ENCODE measurements at places on chromosomes 2 and 18. TPM values are rescaled to one million over a fixed set of nuclear protein-coding genes. Genes with fewer than 3 reads are reported as not detected.

DNA sequence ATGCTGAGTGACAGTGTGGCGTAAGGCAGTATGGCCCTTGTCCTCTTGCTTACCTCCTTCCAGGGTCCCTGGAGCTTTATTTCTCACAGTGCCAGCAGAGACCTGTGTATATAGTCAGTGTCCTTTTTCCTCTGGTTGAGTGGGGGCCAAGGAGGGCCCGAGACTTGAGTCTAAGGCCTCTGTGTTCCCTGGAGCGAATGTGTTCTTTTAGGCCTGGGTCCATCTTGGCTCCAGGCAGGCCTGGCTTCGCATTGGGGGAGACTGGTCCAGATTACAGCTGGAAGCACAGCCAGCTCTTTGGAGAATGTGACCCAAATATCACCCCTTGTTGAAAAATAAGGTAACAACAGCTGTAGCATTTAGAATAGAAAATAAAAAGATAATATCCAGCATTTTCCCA lies 5.0 kb downstream of the VAMP5 start:
- DNase-seq = peak; percentile 69

- no peak for DNase-seq
These were observed 56.2 kb upstream of the DYNC1I2 start for GRCh38 chr2:171630812-171631626.

DNA sequence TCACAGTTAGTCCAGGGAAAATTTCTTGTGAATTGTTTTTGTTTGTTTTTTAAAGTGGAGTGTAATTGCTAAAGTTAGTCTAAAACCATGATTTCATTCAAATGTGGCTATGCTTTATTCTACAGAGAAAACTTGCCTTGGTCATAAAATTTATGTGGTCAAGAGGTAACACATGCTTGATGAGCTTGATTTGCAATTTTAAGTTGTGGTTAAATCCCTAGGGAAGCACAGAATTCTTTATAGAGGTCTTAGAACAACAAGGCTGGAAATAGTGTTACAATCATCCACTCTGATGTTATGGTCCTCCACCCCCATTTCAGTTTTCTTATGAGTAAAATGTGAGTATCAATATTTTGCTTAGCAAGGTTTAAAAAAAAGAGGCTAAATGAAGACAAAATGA lies 359.6 kb downstream of the NRXN1 start:
- no peak for DNase-seq

ADRA2B gene
- total RNA-seq = 2.6 TPM

DNA sequence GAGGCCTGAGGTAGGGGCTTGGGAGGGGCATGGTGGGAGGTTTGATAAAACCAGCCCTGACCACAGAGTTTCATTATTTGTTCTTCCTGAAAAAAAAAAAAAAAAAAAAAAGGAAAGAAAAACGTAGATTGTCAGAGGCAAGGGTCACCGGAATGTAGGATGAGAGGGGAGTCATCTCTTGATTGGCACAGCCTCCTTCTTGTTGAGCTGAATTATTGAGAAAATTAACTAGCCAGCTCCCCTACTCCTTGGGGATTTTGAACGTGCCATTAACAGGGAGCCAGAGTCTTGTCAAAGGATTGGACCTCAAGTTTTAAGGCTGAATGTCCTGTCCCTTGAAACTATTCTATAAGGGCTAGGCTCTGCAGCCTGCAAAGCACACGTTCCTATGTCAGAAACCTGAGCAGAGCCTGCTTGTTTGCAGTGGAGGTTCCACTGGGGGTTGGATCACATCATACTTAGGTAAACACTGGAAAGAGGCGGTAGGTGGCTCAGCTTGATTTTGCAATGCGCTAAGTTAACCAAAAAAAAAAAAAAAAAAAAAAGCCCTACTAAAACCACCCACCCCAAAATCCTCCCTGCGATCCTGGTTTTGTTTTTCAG lies 2.3 kb downstream of the INHBB start:
- DNase-seq = no peak

ELOA2 gene
- total RNA-seq = 4.4 TPM

DNA sequence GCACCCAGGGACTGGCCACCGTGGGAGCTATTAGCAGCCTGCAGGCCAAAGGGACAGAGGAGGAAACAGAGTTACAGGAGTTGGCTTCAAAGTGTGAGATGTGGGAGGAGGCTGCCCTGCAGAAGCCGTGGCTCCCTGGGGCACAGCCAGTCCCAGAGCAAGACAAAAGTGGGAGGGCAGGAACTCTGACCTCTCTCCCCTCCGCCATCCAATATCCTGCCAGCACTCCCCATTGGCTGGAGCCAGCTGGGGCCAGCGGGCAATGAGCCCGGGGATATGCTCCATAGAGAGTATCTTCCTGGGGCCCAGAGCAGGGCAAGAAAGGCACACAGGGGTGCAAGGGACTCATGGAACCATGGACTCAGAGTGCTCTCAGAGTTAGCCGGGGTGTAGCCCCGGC lies 143.1 kb downstream of the INHBB start:
- peak; percentile 31 for DNase-seq

- peak; percentile 27 for DNase-seq
These were observed 755 bp upstream of the ATP9B start for GRCh38 chr18:79068341-79068936.

TCF4 gene
- total RNA-seq = 110 TPM

- DNase-seq = no peak
These were observed 74.8 kb downstream of the TXNL1 start for GRCh38 chr18:56563568-56563967.

VWC2L gene
- 1.6 TPM for total RNA-seq

DNA sequence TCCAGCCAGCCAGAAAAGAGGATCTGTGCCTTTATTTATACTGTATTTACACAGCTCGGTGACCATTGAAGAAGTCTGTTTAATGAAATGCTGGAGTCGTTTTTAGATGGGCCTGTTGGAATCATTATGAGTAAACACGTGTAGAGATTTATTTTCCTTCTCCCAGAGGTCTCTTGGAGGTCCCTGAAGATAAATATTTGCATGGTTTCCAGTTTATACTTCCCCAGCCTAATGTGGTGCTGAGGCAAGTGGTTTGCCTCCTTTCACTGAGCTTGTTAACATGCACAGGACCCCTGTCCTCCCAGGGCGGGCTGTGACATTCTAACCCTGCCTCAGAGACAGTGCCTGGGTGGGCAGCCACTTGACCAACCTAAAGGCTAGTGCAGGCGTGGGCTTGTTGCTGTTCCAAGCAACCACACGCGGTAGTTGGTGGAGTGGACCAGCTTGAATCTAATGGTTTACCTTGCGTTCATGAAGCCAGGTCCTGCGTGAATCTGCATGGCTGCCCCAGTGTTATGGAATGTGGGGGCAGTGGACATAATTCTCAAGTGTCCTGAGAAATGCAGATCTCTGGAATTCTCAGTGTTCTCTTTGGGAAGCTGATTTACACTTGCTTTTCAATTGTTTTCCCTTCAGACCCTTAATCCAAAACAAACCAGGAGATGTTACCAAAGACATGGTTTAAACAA lies 130.2 kb upstream of the DLX2 start:
- no peak for DNase-seq

DNA sequence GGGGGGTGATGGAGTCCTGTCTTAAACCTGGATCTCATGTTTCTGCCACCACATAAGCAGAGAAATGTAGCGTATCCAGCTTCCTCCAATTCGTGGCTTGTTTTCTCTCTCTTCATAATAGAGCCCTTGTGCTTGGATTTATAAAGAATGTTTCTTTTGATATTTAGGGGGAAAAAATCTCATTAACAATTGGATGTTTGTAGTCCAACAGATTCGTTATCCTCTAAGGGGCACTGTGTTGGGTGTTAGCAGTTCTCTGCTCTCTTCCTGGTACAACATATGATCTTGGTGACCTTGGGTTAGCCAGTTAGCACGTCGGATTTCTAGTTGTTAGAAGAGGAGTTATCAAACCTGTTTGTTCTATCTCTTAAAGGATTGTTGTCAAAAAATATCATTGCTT lies 127.8 kb downstream of the FMNL2 start:
- DNase-seq = no peak

ITPRID2 gene
- total RNA-seq = 190 TPM

DNA sequence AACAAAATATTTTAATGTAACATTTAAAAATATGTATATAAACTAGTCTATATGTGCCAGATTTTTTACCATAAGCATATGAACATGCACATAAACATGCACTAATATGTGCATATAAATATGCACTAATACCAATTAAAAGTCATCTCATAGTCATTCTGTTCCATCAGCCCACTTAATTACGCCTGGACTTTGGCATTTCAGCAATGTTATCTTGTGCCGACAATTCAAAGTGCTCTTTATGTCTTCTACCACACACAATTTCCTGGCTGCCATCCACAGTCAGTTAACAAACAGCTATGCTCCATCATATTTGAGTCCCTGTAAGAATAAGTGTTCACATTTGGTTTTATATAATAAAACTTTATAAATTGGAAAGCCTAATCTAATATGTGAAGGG lies 92.6 kb upstream of the TSPYL6 start:
- peak; percentile 45 for DNase-seq

DNA sequence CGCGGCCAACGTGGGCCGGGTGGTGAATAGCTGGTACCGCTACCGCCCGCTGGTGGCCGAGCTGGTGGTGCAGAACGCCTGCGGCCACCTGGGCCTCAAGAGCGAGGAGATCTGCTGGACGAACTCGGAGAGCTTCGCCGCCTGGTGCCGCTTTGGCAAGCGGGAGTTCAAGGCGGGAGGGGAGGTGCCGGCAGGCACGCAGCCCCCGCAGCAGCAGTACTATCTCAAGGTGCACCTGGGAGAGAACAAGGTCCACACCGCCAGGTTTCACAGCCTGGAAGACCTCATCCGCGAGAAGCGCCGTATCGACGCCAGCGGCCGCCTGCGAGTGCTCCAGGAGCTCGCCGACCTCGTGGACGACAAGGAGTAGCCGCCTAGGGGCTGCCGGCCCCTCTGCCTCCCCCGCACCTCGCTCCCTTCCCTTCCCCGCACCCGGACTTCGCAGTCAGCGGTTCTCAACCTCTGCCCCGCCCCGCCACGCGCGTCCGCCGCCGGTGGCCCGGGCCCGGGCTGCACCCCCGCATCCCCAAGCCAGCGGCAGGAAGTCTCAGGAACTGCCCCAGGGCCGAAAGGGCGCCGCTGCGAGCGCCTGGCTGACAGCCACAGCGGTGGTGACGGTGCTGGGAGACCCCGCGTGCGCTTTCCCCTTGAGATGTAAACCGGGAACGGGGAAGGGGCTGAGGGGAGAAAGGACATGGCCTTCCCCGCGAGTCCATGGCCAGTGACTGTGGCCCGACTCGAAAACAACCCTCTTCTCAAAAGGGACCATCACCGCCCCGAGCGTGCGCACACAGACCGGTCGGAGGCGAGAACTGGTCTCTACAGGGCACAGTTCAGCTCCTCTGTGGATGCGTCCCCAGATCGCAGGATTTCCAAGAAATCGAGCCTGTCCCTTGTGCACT lies 2.2 kb downstream of the LRATD1 start:
- peak; percentile 88 for DNase-seq

GRCh38 chr2:44886414-44886813 lies 55.1 kb upstream of the SIX3 start:
- no peak for DNase-seq

C2orf80 gene
- total RNA-seq = not detected

ZNF804A gene
- total RNA-seq = 0.63 TPM

DNA sequence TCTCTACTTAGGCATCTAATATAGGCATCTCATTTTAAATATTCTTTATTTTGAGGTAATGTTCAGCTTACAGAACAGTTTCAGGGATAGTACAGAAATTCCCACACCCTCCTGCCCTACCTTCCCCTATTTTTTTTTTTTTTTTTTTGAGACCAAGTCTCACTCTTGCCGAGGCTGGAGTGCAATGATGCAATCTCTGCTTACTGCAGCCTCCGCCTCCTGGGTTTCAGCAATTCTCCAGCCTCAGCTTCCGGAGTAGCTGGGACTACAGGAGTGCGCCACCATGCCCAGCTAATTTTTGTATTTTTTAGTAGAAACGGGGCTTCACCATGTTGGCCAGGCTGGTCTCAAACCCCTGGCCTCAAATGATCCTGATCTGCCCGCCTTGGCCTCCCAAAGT lies 97.6 kb downstream of the EPB41L5 start:
- no peak for DNase-seq

SCN3A gene
- 6.9 TPM for total RNA-seq

GRCh38 chr2:110802208-110802932 lies 70.0 kb downstream of the ACOXL start:
- no peak for DNase-seq

KCNE4 gene
- total RNA-seq = 2.5 TPM

DNA sequence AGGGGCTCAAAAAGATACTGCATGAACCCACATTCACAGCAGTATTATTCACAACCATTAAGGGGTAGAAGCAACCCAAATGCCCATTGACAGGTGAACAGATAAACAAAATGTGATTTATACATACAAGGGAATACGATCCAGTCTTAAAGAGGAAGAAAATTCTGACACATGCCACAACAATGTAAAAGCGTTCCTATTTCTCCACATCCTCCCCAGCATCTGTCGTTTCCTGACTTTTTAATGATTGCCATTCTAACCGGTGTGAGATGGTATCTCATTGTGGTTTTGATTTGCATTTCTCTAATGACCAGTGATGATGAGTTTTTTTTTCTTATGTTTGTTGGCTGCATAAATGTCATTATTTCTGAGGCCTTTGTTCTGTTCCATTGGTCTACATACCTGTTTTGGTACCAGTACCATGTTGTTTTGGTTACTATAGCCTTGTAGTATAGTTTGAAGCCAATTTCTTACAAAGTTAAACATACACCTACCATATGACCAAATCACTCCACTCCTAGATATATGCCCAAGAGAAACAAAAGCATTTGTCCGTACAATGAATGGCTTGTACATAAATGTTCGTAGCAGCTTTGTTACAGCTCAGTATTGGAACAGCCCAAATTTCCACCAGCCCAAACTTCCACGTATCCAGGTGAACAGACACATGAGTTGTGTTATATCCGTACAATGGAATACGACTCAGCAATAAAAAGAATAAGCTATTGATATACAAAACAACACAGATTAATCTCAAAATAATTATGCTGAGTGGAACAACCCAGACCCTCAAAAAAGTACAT lies 85.1 kb downstream of the TMEM131 start:
- no peak for DNase-seq

DNA sequence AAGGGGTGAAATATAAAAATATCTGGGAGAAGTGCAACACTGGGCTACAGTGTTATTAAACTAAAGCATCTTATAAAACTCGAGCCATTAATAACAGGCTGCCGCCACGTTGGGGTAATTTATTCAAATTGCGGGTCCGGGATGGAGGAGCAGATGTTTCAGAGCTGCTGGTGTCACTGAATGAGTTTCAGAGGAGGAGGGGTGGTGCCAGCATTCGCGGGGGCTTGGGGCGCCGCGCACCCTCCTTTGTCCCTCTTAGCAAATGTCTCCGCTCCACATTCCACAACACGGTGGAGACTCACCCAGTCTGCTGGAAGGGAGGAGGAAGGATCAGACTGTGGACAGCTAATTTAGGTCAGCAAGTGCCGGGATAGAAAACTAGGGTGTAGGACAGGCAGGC lies 260.5 kb downstream of the CELF4 start:
- DNase-seq = no peak

DNA sequence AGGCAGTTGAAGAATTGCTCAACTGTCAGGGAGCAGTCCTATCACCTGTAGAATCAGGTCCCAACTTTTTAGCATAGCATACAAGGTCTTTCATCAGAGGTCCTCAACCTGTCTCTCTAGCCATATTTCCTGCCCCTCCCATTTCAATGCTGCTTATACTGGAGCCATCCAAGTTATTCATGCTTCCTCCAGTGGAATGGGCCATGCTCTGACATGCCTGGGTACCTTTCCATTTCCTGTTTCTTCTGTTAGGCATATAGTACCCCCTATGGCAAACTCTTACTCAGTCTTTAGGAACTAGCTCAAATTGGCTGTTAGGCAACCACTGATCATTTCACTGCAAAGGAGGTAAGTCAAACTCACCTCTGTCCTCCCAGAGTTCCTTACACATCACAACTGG lies 51.0 kb upstream of the ABCA12 start:
- no peak for DNase-seq

All from testis (tissue), 5 donors.